ENCODE measurements at places on chromosomes 5 and 9.

DNA sequence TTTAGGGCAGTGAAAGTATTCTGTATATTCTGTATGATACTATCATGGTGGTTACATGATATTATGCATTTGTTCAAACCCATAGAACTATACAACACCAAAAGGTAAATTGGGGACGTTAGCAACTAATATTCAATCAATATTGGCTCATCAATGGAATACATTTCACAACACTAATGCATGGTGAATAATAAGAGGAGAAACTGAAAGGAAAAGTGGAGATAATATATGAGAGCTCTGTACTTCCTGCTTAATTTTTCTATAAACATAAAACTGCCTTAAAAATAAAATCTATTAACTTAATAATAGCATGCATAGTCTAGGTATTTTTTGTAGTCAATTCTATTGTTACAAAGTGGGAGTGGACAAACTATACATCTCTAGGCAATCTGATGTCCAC is 66.3 kb downstream of the TRIM32 start:
- no peak for DNase-seq

GRCh38 chr9:132152231-132152630 is 9.6 kb upstream of the NTNG2 start:
- DNase-seq = no peak

DNA sequence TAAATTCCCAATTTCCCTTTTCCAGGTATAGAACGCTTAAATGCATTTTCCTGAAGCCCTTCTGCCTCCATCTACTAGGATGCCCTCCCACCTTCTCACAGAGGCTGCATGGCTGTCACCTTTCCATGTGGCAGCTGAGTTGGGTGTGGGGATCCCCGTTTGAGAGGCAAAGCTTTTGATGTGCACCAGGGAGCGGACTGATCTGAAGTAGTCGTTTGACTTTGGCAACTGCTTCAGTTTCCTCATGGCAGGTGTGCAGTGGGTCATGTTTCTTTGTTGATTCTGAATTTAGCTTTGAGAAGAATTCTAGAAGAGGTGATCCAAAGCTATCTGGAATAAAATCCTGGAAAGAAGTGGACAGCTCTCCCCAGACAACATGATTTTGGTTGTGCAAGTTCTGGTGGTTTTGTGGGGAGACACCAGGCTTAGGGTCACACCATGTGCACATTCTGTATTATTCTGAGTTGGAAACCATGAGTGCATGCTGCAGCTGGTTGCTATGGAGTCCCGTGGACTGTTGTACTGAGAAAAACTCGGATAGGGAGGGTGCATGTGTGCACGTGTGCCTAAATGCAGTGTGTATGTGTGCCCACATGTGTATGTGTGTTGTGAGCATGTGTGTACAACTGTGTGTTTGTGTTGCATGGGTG is 63.5 kb downstream of the GADD45G start:
- DNase-seq = no peak

DNA sequence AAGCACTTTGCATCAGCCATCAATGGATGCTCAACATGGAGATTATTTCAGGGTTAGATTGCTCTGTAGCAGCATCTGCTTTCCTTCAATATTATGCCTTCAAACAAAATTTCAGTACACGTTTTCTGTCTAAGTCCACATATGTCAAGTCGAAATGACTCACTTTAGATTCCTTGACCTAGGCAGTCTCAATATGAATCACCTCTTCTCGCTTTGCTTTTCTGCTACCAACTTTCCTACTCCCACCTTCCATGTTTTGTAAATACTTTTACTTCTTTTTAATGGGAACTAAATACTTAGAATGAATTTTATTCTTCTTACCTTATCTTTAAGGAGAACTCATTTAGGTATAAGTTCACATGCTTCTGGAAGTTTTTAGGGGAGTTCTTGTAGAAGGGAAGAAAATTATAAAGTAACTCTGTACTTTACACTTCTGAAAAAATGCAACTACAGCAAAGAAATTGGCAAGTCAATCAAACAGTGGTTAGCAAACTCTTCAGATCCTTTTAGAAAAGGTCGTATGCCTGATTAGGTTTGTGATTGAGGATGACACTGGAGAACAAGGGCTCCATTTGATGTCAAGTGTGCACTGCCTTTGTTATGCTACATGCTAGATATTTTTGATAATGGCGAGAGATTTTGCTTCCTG is 478.5 kb upstream of the SMARCA2 start:
- DNase-seq = no peak

- no peak for DNase-seq
Measured at GRCh38 chr5:36552651-36553393, 53.6 kb upstream of the SLC1A3 start.

- DNase-seq = no peak
Measured at GRCh38 chr9:15219546-15219945, 87.5 kb downstream of the TTC39B start.

DNA sequence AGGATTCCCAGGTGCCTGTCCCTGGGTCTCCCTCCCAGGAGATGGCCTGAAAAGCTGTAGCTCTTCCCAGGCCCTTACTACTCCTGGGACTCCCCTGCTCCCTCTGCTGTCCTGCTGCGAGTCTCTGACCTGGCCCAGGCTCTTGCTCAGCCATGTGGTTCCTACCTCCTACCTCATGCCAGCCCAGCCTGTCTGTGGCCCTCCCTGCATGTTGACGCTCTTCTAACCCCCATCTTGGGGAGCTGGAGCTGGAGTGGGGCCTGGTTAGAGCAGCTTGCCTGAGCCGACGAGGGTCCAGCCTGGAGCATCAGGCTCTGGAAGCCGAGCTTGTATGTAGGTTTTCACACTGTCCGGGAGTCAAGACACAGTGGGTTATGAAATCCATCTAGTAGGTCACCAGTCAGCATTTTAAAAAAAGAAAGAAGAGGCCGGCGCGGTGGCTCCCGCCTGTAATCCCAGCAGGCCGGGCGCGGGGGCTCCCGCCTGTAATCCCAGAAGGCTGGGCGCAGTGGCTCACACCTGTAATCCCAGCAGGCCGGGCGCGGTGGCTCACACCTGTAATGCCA is 244.4 kb downstream of the FANCC start:
- no peak for DNase-seq

GRCh38 chr5:154115291-154115690 is 75.2 kb upstream of the GALNT10 start:
- DNase-seq = no peak
